ENCODE measurements at places on chromosomes 13 and 19.

DNA sequence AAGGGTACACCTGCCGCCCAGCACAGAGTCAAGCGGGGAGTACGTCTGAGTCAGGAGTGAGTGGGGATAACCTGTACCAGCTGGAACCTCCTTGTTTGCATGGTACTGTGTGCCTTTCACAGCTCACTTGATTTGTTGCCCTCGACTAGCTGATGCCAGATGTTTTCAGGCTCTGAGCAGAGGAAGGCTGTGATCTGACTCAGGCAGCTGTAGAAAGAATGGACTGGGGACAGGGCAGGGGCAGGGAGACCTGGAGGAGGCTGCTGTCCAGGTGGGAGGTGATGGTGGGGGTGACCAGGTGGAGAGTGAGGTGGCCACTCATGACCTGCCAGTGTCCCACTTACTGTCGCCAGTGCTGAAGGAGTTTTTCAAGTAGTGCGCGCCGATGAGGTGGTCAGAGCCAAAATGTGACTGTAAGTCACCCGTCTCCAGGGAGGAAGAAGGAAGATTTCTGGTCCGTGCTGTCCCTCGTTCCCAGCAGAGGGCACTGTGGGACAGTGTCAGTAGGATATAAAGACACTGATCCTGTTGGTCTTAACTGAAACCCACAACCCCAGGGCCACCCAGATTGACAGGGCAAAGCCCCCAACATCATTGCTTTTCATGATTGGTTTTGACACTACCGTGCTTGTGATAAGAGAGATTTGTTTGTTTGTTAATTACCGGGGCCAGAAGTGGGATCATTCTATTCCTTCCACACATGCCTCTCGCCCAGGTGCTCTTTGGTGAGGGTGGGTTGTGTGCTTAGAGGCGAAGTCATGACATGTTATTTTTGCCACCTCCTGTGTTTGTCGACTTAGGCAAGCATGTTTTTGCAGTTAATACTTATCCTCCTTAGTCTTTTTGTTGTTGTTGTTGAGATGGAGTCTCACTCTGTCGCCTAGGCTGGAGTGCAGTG is 128.4 kb downstream of the DPF1 start:
- peak; percentile 4 for DNase-seq

DNA sequence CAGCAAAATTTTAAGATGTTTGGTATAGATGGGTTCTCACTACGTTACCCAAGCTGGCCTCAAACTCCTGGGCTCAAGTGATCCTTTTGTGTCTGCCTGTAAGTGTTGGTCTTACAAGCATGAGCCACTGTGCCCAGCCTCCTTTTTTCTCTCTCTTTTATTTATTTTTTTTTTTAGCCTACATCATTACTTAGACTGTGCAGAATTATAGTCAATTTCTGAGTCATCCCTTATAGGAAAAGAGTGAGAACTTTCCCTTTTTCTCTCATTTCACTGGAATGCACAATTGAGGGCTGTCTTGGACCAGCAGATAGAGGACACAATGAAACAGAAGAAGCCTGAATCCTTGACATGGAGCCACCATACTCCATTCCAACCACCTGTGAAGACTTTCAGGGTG is 13.3 kb downstream of the TSKS start:
- no peak for DNase-seq

GRCh38 chr13:100208002-100208401 is 119.1 kb downstream of the PCCA start:
- no peak for DNase-seq

DNA sequence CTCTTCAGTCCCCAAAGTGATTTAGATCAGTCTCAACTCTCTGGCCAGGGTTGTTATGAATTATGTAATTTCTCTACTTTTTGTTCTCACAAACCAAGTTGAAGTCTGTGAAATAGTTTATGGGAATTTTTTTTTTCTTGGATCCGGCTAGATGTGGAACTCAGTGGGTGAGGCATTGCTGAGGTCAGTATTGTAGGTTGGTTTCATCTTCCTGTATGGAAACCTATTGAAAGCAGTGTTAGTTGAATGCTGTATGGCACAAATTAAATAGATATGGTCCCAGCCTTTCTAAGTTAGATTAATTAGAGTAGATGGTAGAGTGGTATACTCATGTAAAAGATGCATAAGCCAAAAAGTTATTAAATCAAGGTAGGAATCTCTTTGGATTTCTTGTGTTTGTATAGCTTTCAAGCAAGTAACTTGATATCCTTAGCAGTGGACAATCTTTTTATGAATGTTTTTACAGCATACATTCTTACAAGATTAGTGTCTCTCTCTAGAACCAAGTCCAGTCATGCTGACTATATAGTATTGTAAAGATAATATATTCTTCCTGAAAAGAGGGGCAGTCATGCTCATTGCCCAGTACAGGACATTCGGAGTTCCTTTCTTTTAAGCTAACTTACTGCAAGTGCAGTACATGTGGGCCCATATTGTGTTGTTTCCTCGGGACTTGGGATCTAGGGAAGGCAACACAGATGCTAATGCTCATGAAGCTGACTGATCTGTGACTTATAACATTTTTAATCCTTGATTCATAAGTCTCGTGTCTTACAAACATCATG is 2541.1 kb downstream of the PCDH9 start:
- no peak for DNase-seq

- no peak for DNase-seq
Observed at GRCh38 chr13:66501181-66501580, 729.0 kb downstream of the PCDH9 start.

DNA sequence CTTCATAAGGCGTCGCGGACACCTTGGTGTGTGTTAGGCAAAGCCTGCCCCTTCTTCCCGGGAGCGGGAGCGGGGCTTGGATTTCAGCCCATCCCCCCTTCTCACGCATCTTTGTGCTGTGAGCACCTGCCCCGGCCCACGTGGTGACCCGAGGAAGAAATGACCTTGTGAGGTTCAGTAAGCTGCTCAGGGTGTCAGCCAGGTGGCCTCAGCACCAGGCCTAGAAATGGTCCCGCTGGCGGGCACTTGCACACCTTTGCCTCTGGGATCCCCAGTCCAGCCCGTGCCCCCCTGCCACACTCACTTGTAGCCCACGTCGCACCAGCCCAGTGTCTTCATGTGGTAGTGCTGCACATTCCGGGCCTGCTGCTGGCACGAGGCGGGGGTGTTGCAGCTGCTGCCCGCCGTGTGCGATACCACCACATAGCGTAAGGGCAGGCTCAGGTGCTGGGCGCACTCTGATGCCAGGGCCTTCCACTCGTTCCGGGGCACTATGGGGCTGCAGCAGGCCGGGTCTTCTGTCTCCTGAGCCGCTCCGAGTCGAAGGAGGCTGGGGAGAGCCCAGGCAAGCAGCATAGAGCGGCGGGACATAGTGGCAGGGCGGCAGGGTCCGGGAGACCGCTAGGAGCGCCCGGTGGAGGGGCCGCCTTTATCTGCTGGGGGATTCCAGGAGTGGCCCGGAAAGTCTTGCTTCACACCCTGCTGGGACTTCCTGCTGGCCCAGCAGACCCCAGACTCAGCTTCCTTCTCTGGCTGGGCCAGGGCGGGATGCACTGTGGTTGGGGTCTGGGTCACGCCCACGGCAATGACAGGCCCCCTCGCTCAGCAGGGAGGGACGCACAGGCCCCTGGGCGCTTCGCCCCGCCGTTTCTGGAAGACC is at the start of gene PGLYRP1:
Gene PGLYRP1, minus strand, starts transcription at position 623 of the 880 bp plus-strand sequence. Its CDS starts 32 bp downstream, at position 591.
- DNase-seq: no peak

- peak; percentile 54 for DNase-seq
Observed at GRCh38 chr19:12994701-12995595, at the start of gene NFIX. NFIX (plus strand) TSS chr19:12995475; CDS start chr19:12995838, 363 bp downstream.

GRCh38 chr13:30905932-30906383 is at the start of gene MEDAG:
MEDAG (plus strand) TSS chr13:30906271; CDS start chr13:30906516, 245 bp downstream.
- DNase-seq: no peak

DNA sequence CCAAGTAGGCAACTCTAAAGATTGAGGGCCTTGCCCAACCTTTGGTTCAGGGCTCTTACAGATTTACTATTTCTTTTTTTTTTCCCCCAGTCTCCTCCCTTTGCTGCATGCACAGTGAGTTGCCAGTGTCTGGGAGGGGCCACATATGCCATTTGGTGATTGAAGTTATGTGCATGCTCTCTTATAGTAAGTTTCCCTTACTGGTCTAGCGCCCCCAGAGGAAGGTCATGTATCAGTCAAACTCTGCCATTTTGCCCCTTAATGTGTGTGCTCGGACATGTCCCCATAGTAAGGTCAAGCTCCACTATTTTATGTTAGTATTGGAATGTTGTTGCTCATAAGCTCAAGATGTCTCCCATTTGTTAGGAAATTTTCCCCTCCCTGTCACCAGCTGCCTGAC is 1138.0 kb upstream of the SLC10A2 start:
- DNase-seq: no peak

Measured in stimulated activated naive CD4-positive, alpha-beta T cell (primary cell).